ENCODE measurements at places on chromosomes 7 and 10.

GRCh38 chr7:124992851-124993562, 63.4 kb upstream of the POT1 start:
- no peak for DNase-seq

- no peak for DNase-seq
Observed at GRCh38 chr10:113982769-113983168, 60.9 kb upstream of the ADRB1 start.

DNA sequence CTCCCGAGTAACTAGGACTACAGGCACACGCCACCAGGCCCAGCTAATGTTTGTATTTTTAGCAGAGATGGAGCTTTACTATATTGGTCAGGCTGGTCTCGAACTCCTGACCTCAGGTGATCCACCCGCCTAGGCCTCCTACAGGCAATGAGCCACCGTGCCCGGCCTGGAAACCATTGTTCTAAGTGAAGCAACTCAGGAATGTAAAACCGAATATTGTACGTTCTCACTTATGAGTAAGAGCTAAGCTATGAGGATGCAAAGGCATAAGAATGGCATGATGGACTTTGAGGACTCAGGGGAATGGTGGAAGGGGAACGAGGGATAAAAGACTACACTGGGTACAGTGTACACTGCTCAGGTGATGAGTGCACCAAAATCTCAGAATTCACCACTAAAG, 235.1 kb upstream of the AUTS2 start:
- DNase-seq: no peak

GRCh38 chr7:70006261-70006920, 408.1 kb downstream of the AUTS2 start:
- DNase-seq: no peak

DNA sequence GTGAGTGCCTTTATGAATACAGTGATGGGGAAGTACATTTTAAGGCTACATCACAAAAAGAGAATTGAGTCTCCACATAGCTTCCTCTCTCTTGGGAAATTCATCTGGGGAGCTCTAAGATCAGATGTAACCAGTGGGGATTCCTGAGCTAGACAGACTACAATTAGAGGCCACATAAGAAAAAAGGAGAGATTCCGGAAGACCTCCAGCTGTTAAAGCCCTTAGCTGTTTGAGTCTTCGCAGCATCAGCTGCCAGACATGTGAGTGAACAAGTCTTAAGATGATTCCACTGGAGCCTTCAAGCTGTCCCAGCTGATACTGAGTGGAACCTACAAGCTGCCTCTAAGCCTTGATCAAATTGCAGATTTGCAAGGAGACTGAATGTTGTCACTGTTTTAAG, 448.5 kb downstream of the NXPH1 start:
- DNase-seq: no peak

DNA sequence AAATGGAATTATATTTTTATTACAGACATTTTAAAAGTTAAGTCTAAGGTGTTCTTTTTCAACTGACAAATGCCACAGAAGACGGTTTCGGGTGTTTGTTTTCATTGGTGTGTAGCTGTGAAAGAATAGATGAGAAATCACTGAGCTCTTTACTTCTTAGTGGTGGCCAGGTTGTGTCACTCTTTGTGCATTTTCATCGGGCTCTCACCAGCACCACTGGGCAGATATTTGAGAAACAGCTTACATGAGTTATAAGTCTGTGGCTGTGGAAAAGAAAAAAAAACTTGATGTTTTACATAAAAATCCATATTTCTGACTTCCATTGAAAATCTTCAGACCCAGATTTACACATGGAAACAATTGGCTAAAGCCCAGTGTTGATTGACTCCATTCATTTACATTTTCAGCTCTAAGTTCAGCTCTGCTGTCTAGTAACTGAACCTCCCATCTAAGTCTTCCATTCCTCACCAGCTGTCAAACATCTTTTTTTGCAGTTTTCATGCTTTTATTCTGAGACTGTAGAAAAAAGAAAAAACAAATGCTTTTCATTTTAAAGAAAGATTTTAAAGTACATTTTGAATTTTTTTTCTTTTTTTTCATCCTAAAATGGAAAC, 22.3 kb downstream of the CABCOCO1 start:
- DNase-seq: no peak

DNA sequence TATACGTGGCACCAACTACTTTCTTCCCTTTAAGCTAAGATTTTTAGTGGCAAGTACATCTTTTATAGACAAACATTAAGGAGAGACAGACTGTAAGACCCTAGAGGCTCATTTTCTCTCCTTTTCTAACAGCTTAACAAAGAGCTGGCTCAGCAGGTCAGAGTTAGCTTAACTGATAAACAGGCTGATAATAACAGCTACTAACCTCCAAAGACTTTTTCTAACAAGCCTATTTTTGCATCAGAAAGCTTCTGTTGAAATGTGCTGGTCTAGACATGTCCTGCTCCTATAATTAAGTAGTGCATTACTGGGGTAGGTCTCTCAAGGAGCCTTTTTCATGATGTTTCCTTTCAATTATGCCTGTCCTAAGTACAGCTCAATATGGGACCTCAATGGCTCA, 238.2 kb upstream of the FAM3C start:
- no peak for DNase-seq

- no peak for DNase-seq
Observed at GRCh38 chr10:118939211-118940007, 90.1 kb upstream of the NANOS1 start.

DNA sequence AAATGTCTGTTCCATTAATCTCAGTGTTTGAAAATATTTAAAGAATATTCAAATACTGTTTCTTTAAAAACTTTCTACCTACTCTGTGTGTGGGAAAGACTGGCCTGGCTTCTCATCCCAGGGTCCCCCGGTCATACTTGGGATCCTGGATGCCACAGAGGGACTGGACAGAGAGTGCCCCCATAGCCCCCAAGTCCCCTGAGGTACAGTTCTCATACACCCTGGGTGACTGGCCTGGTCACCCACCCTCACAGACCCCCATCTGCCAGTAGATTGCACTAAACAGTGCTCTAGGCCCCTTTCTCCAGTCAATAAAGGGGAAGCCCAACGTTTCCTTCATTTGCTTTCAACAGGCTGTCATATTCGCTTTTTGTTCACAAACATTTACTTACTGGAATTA, 3.0 kb downstream of the TMEM273 start:
- DNase-seq: no peak

DNA sequence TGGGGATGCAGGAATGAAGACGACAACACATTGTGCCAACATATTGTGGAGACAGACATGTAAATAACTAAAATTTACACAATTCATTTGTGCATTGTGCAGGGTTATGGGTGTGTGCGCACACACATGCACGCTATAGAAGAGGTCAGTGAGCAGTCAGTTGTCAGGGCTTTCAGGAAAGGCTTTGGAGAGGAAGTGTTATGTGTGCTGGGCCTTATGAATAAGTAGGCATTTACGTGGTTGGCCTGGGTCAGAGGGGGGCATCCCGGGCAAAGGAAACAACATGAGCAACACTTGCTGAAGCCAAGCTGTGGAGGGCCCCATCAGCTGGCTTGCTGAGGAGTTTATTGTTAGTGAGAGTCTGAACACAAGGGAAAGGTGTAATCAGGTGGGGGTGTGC, 4.1 kb downstream of the PRXL2A start:
- DNase-seq: peak; percentile 33

GRCh38 chr7:106010331-106010730, 47.3 kb downstream of the CDHR3 start:
- DNase-seq: no peak

- DNase-seq: no peak
Observed at GRCh38 chr7:45359776-45360175, 202.2 kb downstream of the RAMP3 start.

- no peak for DNase-seq
Observed at GRCh38 chr10:49781247-49781646, 19.1 kb upstream of the OGDHL start.

Data from stimulated activated naive CD8-positive, alpha-beta T cell treated with anti-CD3 and anti-CD28 coated beads, Interleukin-15, Interleukin-2, amounts not matched to agents 100 U/mL and 50 U/mL, for 24 hours (primary cell).